ENCODE measurements at places on chromosomes 1 and 21.

DNA sequence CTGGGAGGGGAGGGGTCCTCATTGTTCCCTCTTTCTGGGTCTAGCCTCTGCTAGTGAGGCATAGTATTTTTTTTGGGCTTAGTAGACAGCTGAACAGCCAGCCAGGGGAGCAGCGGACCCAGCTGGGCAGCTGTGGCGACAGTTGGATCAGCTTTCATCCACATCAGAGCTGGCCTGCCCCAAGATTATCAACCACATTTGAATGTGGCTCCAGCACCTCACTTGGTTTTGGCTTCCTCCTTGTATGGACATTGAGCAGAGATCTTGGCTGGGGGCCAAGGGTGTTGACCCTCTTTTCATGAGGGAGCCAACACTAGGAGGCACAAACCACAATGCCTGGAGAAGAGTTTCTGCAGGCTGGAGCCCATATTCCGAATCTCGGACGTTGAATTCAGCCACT lies 25.0 kb downstream of the WNT4 start:
- no peak for DNase-seq

- no peak for DNase-seq
Measured at GRCh38 chr1:239677362-239677761, 291.0 kb downstream of the CHRM3 start.

- DNase-seq: no peak
Measured at GRCh38 chr1:77636864-77637263, 45.6 kb downstream of the ZZZ3 start.

- DNase-seq: no peak
Measured at GRCh38 chr1:30318413-30318812, 405.0 kb downstream of the MATN1 start.

DNA sequence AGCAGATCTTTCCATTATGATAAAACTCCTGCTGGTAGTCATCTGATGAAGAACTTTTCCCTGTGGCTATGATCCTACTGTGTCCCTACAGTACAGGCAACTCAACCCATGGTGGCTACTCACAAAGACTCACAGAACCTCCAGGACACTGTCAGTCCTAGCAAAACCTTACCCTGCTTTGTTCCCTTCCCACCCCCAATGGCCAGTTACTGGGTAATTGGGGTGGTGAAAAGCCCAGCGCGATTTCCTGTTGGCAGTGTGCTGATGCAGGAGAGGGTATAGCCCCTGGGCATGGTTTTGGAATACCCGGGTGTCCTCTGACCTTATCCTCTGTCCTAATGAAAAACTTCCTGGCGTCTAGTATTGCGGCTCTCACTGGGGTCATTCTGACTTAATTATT lies 533 bp upstream of the RGL1 start:
- no peak for DNase-seq

DNA sequence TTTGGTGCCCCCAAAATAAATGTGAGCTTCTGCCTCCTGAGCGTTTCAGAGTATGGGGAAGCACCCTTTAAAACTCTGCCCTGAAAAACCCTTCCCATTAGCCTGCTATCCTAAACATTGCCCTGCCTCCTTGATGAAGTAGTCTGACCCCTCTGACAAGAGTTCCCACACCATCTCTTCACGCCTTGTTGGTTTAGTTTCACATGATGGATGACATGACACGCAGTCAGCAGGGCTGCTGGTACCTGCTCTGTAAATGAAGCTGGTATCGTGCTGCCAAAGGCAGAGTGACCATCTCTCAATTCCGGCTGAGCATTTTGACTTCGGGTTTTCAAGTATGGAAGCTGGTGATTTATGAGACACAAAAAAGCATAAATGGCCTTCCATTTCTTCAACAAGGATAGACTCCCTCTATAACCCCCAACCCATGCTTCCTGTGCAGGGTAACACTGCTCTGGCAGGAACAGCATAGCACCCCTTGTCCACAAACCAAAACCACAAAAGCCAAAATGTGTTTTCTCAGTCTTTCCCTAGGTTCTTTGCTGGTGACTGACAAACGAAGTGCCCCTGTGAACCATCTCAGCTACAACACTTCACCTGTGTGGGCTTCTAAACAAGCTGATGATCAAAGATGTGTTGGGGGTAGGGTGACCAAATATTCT lies 444.6 kb downstream of the NUF2 start:
- no peak for DNase-seq

DNA sequence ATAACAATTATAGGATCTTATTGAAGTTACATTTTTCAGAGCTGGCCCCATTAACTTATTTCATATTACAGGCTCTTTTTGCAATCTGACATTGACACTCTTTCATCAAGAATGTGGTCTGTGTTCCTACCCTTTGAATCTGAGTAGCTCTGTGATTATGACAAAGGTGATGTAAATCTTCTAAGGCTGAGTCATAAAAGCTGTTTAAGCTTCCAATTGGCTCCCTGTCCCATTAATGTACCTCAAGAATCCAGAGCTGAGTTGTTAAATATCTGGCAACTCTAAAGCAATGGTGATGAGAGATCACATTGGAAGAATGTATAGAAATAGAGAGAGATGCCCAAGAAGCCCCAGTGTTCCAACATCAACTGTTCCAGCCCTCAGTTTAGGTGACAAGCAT lies 178.5 kb upstream of the DEPDC1 start:
- DNase-seq: no peak

- no peak for DNase-seq
Measured at GRCh38 chr1:47752559-47752958, 244.6 kb downstream of the TRABD2B start.

DNA sequence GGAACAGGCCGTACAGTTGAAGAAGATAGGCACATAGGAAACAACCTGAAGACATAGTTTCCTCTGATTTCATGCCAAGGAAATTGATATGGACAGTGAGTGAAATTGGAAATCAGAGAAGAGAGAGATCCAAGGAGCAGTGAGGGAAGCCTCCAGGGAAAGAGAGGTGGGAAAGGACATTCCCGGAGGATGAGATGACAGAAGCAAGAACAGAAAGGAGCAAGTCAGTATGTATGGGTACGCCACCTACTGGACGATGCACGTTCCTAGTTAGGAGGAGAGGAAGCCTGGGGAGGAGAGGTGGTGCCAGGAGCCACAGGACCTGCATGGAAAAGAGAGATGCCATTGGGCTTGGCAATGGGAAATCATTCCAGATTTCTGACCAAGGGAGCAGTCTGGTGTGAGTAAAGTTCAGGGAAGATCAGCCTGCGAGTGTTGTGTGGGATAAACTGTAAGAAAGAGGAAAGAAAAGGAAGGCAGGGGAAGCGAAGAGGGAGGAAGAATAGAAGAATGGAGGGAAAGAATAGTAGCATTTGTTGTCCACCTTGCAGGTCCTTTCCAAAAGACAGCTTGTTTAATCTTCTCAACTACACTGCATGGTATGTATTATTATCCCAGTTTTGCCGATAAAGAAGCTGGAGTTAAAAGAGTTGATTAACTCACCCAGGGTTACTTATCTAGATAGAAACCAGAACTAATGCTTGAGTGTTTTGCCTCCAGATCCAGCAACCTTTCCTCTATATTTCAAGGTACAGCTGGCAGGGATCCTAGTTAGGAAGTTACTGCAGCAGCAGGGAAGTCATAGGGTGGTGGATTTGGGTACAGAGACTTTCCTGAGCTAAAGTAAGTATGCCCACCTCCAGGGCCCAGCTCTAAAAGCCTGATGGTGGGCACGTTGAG lies 27.4 kb downstream of the C1orf116 start:
- DNase-seq: peak; percentile 34

DNA sequence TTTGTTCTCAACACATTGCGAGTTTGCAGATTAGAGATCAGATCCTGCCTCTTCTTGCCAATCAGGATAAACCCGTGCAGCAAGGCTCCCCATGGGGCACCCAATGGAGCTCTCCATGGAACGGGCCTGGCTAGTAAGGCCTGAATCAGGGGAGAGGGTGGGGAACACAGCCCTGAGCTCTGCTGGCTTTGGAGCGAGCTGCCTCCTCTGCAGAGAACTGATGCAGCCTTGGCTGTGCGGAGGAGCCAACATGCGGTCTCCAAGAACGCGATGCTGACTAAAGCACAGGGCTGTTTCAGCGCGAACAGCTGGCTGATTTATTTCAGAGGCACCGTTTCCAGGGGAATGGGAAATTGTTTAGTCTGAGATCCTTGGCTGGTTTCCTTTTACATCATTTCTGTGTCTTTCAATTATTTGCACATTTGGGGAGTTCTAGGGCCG lies 139.7 kb downstream of the TSEN15 start:
- DNase-seq: no peak

DNA sequence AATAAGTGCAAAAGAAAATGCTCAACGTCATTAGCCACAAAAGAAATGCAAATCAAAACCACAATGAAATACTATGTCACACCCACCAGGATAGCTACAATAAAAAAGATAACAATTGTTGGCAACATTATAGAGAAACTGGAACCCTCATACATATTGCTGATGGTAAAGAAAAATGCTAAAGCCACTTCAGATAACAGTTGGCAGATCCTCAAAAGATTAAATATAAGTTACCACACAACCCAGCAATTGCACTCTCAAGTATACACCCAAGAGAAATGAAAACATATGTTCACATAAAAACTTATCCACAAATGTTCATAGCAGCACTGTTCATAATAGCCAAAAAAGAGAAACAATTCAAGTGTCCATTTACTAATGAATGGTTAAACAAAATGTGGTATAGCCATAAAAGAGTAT lies 20.7 kb downstream of the TRIM33 start:
- DNase-seq: no peak

DNA sequence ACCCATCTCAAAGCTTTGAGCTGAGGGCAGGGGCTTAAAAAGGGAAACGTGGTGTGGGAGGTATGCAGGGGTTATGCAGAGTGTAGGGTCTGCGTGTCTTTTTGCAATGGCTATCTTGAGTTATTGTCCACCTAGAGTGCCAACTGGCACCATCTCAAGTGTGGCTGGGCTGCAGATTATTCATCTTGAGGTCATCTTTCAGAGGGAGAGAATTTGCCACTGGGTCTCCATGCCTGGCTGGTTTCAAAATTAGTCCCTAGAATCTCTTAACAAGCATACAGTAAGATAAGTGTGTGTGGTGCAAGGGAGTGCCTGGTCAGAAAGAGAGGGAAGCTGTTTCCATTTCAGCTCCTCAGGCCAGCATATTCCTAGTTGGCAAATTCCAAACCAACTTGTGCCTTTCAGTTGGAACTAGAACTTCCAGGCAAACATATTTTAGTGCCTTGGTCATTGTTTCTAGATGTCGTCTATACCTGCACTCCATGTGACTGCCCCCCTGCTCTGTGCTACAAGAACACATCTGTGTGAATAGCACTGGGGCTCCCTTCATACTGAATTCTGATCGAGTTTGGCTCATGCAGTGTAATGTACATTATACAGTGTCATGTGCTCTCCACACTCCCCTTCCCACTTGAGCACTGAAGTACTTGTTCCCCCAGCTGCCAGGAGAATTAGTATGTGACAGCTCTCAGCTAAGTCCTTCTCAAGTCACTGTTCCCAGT lies 5.0 kb upstream of the OR2T8 start:
- no peak for DNase-seq

GRCh38 chr1:218702775-218703174 lies 357.6 kb downstream of the TGFB2 start:
- DNase-seq: no peak

GRCh38 chr1:184755226-184756065 lies 788 bp upstream of the EDEM3 start:
- DNase-seq: no peak

- no peak for DNase-seq
Measured at GRCh38 chr1:201907621-201908020, 18.9 kb downstream of the SHISA4 start.

- DNase-seq: no peak
Measured at GRCh38 chr1:65606426-65606825, 186.0 kb downstream of the LEPR start.

DNA sequence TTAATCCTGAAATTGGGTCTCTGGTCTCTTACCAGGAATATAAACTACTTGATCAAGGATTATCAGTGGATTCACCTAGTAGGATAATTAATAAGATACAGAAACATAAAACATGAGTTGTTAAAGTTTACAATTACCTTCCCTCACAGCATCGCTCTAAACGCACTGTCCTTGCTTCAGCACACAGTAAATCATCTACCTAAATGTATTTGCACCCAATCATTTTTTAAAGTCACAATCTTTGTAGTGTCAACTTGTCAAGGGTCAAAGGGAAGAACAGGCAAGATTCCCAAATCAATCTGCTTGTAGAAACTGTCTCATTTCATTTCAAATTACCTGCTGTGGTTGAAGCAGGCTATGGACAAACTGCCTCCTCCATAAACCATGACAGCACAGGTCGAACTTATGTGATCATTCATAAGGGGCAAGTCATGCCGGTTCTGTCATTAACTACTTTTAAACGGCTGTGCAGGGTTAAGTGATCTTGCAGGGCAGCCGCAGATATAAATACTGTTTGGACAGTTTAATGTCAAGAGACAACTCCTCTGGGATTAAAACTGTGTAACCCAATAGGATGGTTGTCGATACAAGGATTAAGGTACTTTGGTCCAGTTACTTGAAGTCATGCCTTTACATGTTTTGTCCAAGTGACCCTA lies 93.6 kb downstream of the ZNF281 start:
- DNase-seq: no peak

GRCh38 chr1:147567594-147568381 lies 26.5 kb downstream of the BCL9 start:
- DNase-seq: no peak

DNA sequence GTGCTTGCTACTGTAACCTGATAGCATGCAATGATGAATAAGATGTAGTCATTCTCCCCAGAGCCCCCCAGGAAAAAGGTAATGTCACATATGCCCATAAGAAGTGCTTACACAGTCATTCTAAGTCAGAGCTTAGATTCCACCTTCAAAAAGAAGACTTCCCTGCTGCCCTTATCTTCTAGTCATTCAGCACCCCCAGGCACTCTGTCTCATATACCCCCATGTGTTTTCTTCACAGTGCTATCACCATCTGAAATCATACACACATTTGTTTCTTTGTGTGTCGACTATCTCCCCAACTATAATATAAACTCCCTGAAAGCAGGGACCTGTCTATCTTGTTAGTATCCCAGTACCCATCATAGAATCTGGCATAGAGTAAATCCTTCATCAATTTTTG lies 16.2 kb upstream of the OTUD3 start:
- no peak for DNase-seq

DNA sequence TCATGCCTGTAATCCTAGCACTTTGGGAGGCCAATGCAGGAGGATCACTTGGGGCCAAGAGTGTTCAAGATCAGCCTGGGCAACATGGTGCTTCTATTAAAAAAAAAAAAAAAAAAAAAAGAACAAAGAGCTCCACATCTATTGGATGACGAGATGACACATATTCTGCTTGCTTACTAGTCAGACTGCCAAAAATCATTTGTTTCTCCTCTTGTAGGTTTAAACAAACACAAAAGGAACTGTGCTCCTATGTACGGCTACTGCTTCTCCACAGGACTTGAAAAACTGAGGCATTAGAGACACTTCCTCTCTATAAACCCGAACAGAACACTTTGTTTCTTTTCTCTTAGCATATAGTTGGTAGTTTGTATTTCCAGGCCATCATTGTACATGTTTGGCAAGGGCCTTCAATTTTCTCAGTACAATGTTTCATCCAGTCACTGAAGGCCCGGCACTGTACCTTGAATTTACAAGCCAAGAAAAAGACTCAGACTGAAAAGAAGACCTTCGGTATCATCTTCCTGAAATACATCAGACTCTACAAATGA lies 6.0 kb downstream of the TRIT1 start:
- DNase-seq: no peak

GRCh38 chr1:196393742-196394141 lies 214.5 kb downstream of the KCNT2 start:
- no peak for DNase-seq

Data from CD4-positive, alpha-beta T cell treated with Interleukin-1 beta for 1 hour (primary cell).